ENCODE measurements at places on chromosomes 5 and 9. TPM values are rescaled to one million over a fixed set of nuclear protein-coding genes. Genes with fewer than 3 reads are reported as not detected.

Gene SLC34A3
- not detected for total RNA-seq

Gene NR5A1
- total RNA-seq, result not detected

DNA sequence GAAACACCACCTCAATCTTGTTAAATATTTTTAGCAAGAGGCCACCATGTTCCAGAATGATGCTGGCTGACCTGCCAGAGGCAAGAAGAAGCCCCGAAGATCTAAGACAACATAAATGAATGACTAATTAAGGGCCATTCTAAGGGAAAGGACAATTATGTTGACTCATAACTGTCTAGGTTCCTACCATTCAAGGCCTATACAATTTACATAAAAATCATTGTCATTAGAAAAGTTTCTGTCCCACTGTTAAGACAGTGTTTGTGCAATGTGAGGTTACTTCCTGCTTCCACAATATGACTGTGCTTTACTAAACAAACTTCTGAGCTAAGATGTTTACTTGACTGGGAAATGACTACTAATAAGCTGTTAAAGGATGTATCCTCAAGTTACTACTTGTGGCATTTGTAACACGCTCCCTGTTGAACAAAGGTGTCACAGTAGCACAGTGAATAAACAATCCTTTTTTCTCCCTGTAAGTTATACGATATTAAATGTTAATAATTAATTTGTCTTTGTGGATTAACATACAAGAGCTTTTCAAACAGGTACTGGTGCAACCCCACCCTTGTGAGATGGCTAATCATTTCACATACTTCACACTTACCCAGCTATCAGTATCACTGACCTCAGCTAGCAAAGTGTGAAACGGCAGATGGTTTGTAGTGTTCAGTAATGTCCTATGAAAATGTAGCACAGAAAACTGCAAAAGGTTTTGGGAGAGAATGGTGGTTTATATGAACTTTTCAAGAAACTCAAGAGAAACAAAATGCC is 195.8 kb downstream of the EFNA5 start:
- DNase-seq, result no peak
- H3K4me1 ChIP-seq, result peaks cover 5% of the 10 kb centered on the region
- no peak overlapping the region for H3K4me3 ChIP-seq

DNA sequence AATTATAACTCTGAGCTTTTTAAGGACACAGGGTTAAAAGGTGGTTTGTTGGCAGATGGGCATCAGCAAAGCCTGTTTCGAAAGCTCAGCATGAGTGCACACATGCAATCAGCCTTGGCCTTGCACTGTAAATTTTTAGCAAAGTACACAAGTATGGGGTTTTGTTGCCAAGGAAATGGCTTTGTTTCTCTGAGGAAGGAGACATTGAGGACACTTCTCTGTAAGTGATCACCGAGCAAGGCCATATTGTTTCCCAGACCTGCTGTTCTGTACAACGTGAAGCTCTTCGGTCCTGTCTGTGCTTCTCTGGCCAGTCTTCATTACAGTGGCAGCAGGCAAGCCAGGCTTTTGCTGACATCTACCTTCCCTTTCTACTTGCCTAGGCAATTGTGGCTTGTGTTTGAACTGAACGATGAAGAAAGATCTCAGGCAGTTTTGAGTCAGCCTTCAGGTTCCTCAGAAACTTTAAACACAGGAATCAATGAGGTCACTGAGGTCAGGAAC is 27.9 kb upstream of the GLRX start:
- H3K27me3 ChIP-seq, result peaks cover 6% of the 10 kb centered on the region
- no peaks in the 10 kb centered on the region for H3K36me3 ChIP-seq
- peaks cover 6% of the 10 kb centered on the region for H3K4me1 ChIP-seq
- no peak overlapping the region for H3K4me3 ChIP-seq
- no peak for DNase-seq

GRCh38 chr9:23644326-23644725 is 181.7 kb downstream of the ELAVL2 start:
- H3K27ac ChIP-seq, result no peak overlapping the region
- DNase-seq, result no peak
- no peaks in the 10 kb centered on the region for H3K27me3 ChIP-seq
- no peak overlapping the region for H3K4me3 ChIP-seq

GRCh38 chr5:41418220-41419031 is 92.0 kb downstream of the PLCXD3 start:
- no peak overlapping the region for H3K27ac ChIP-seq
- no peak for DNase-seq
- no peaks in the 10 kb centered on the region for H3K27me3 ChIP-seq
- peaks cover 2% of the 10 kb centered on the region for H3K4me1 ChIP-seq
- H3K4me3 ChIP-seq, result no peak overlapping the region
- no peaks in the 10 kb centered on the region for H3K36me3 ChIP-seq

GRCh38 chr5:96876292-96876850 is at the start of gene ERAP2:
Gene ERAP2 (plus strand): TSS chr5:96876500. CDS start chr5:96879686, 3,186 bp downstream.
- peaks cover 64% of the 10 kb centered on the region for H3K4me1 ChIP-seq
- peak within 1 kb of the TSS; percentile 92 for H3K27ac ChIP-seq
- H3K4me3 ChIP-seq, result peak within 1 kb of the TSS; percentile 84
- no peaks in the 10 kb centered on the region for H3K27me3 ChIP-seq
- DNase-seq, result no peak

Gene SPOCK1
- not detected for total RNA-seq

- no peak overlapping the region for H3K27ac ChIP-seq
- H3K27me3 ChIP-seq, result peaks cover 21% of the 10 kb centered on the region
- no peaks in the 10 kb centered on the region for H3K4me1 ChIP-seq
- no peak overlapping the region for H3K4me3 ChIP-seq
Measured at GRCh38 chr5:158121678-158122077, 262.7 kb upstream of the CLINT1 start.

DNA sequence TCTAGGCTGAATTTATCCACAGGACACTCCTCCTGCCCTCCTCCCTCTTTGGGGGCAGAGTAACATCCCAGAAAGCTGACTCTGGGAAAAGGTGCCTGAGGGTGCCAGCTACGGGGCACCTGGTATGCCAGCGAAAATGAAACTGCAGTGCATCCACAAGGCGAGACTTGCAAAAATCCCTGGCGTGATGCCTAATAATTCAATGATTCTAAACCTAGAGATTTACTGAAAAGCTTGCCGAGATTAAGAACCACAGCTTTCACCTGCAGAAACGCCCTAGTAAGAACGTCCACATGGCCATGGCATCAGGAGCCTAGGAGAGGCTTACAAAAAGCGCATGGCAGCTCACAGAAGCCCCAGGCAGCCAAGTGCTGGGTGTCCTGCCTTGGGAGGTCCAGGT is 20.9 kb downstream of the CCNJL start:
- H3K27ac ChIP-seq, result no peak overlapping the region
- H3K36me3 ChIP-seq, result no peaks in the 10 kb centered on the region
- no peaks in the 10 kb centered on the region for H3K4me1 ChIP-seq
- DNase-seq, result no peak
- H3K4me3 ChIP-seq, result no peak overlapping the region

GRCh38 chr9:5264219-5264595 is 33.0 kb downstream of the INSL4 start:
- H3K36me3 ChIP-seq, result no peaks in the 10 kb centered on the region
- H3K27ac ChIP-seq, result no peak overlapping the region
- DNase-seq, result no peak
- H3K4me3 ChIP-seq, result no peak overlapping the region

- H3K27ac ChIP-seq, result no peak overlapping the region
- no peaks in the 10 kb centered on the region for H3K36me3 ChIP-seq
- H3K4me1 ChIP-seq, result no peaks in the 10 kb centered on the region
- no peak overlapping the region for H3K4me3 ChIP-seq
- no peaks in the 10 kb centered on the region for H3K27me3 ChIP-seq
Measured at GRCh38 chr5:23389291-23390101, 117.9 kb upstream of the PRDM9 start.

Gene RNF183
- not detected for total RNA-seq

DNA sequence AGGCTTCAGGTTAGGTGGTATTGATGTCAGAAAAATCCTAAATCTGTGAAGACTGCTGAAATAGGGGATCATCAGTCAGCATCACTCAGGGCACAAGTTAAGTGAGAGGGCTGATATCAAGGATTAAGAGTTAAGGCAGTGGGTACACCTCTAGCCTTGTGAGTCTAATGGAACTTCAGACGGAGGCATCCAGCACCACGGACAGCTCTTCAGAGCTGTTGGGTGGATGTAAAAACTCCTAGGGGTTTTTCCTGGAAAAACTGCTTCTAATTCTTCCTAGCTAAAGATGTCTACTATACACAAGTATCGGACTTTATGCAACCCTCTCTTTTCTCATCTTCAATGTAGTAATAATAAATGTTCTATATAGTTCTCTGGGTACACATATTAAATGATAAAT is 165.9 kb downstream of the SH3GL2 start:
- no peak for DNase-seq
- no peak overlapping the region for H3K27ac ChIP-seq
- H3K4me1 ChIP-seq, result no peaks in the 10 kb centered on the region
- no peak overlapping the region for H3K4me3 ChIP-seq

DNA sequence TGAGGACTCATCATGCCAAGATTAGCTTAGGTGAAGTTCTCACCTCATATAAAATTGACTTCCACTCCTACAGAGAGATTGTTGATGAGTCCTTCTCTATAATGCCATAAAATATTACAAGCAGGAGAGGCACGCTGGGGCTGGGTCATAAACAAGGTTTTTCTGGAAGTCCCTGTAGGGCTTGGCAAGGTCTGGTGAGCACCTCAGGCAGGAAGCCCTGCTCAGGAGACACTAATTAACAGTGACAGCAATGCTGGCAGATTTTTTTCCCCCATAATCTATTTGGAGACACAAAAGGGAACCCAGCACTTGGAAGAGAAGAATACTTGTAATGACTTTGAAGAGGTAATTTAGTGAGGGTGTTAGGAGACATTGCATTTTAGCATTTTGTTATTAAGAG is 118.7 kb downstream of the DIRAS2 start:
- peaks cover 19% of the 10 kb centered on the region for H3K27me3 ChIP-seq
- no peak for DNase-seq
- H3K36me3 ChIP-seq, result no peaks in the 10 kb centered on the region

All from activated T-helper 2 cell treated with anti-CD3 and anti-CD28 coated beads, Interferon-gamma antibody, Interleukin-2, Interleukin-4, amounts not matched to agents 10 μg/mL and 5 μg/mL and 100 μg/mL, durations not matched to agents 14 hours and 24 hours and 36 hours (primary cell).